Effector CD8-positive, alpha-beta T cell (primary cell): ENCODE measurements at places on chromosomes 16 and 17.

- no peak for DNase-seq
Measured at GRCh38 chr17:82022310-82022980, at the start of gene CENPX. TSS of gene CENPX (minus strand) at chr17:82022878. CDS start at chr17:82022861, 17 bp downstream.

- DNase-seq = peak; percentile 84
Measured at GRCh38 chr16:31700530-31701388, 172.8 kb upstream of the ZNF267 start.

GRCh38 chr17:66429680-66430079, 127.3 kb downstream of the PRKCA start:
- no peak for DNase-seq

DNA sequence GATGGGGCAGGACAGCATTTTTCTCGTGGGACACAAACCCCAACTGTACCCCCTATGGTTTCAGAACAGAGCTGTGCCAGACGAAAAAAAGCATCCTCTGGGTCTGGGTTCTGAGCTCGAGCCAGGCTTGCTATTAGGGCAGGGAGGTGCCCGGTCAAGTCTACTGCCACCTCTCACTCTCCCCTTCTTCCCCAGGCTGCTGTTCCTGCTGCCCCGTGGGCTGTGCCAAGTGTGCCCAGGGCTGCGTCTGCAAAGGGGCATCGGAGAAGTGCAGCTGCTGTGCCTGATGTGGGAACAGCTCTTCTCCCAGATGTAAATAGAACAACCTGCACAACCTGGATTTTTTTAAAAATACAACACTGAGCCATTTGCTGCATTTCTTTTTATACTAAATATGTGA, 1.1 kb downstream of the MT1E start:
- DNase-seq = no peak

DNA sequence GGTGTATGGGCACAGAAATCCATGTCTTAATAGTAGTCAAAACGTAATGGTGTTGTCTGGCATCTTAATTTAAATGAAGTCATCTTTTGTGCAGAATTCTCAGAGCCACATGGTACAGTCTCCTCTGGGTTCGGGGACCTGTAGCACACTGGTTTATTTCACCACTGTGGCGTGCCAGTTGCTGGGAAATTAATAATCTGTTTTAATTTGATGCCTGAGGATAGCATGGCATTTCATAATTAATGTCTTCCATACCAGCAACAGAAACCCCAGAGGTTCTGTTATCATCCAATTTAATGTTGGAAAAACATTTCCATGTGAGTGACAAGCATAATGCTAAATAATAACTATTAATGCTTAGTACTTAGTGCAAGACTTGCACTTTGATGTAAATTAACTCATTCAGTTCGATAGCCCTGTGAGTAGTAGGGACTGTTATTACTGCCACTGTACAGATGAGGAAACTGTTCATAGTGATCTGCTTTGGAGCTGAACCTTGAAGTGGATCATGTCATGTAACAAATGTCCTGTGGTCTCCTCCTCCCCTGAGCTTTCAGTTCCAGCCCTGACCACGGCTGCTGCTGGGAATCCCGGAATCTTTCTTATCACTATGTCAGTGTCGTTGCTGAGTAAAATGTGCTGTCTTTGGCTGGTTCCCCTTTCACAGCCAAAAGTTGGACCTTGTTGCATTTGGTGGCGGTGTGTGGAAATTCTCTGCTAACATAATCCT, 51.2 kb downstream of the SNX29 start:
- no peak for DNase-seq

GRCh38 chr16:72029567-72030271, 21.2 kb downstream of the DHODH start:
- no peak for DNase-seq

GRCh38 chr16:10256784-10257641, 74.8 kb upstream of the GRIN2A start:
- DNase-seq = peak; percentile 25

DNA sequence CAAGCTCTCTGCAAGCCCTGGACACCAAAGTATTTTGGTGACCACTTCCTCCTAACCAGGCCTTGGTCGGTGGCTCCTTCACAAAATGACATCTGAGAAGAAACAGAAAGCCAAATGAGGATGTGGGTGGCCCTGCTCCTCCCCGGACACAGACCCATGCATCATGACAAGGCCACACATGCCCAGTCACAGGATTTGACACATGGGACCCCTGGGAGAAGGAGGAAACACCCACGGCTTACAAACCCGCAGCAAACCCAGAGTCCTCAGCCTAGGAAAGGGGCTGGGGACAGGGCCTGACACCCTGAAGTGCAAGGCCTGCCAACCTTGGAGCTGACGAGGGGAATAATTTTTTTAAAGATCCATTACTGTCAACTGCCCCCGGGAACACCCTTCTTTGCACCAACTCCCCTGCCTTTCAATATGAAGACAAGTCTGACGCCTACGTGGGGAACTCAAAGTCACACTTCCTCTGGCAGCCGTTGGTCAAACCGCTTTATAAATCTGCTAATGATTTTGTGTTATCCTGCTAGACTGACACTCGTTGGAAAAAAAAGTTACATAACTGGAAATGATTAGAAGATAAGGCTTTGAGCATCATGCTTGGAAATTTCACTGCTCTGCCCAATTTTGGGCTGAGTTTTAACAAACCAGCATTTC, 41.3 kb downstream of the GAS7 start:
- DNase-seq = no peak

DNA sequence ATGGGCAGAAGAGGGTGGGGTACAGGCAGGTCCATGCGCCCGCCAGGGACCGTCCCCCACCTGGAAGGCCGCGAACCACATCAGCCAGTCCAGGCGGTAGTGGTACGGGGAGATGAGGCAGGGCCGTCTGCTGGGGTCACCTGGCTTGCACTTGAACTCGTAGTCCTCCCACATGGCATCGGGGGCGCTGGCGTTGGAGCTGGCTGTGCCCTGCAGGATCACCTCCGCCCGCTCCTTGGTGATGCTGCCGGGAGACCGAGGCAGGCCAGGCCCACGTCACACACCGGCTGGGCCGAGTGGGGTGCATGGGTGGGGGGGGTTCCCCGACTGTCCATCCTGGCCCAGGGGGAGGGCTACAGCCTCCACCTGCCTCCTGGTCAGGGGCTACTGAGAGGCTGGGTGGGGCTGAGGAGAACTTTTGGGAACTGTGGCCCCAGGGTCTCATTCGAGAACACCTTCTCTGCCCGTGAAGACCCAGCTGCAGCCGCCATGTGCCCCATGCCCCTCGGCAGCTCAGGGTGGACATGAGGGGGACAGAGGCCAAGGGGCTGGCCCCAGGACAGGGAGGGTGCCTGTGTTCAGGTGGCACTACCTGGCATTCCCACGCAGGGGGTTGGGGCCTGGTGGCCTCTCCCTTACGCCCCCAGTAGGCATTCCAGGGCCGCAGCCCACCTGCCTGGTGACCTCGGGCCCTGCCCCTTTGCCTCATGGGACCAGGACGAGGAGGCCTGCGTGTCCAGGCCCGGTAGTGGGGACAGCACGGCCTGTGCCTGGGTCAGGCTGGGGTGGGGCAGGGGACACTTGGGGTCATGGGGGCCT, 69.5 kb upstream of the GNG13 start:
- no peak for DNase-seq

GRCh38 chr16:8885674-8886592, 3.8 kb downstream of the LITAFD start:
- DNase-seq = no peak
